ENCODE measurements at places on chromosomes 5 and 9. TPM values are rescaled to one million over a fixed set of nuclear protein-coding genes. Genes with fewer than 3 reads are reported as not detected.

SPINK6 gene
- not detected for total RNA-seq

GRCh38 chr5:156529892-156530291, 202.9 kb downstream of the SGCD start:
- DNase-seq = no peak

DNA sequence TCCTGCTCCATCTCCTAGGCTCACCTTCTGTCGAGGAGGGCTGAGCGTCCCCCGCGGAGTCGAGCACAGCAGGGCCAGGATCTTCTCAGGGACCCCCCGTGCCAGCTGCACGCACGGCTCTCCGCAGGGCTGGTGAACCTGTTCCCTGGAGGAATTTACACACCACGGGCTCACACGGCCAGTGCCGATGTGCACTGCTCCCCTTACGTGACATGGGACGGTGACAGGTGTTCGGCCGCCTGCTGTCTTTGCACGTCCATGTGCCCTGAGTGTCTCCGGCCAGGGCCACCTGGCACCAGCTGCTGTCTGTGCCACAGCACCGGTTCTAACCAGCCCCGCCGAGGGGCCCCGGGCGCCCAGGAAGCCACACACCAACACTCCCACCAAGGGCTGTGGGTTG, 8.7 kb upstream of the AGPAT2 start:
- DNase-seq = no peak

DNA sequence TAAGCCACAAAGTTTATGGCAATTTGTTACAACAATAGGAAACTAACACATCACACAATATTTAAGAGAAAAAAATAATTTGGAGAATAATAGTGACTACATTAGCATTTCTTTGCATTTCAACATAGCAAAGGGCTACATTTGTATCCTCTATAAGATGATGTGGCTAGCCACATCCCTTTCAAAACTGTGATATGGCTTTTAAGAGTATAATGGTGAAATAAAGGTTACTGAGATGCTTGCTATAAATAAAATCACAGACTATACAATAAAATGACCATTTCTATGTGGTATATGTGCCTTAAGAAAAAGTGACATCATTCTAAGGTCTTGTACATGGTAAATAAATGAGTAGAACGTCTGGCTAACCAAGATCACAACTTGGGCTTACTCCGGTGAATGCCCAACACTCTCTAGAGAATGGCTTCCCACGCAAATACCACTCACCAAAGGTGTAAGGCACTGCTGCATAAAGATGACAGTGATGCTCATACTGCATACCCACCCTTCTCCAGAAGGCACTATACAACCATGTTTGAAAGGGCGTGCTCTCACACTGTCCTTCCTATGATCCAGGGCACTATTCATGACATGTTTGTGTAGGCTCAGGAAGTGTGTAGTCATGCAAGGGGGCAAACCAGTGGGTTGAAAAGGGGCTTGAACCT, 286.5 kb downstream of the MLLT3 start:
- no peak for DNase-seq

- DNase-seq = no peak
Observed at GRCh38 chr5:82104872-82105271, 133.0 kb downstream of the ATG10 start.

All from mesenteric fat pad (tissue), 1 donor.